Prostate gland (tissue), 2 donors: ENCODE measurements at places on chromosomes 2 and 18.

GRCh38 chr2:27315122-27315521, 6.9 kb upstream of the UCN start:
- H3K4me1 ChIP-seq, result no peaks in the 10 kb centered on the region
- no peaks in the 10 kb centered on the region for H3K36me3 ChIP-seq
- H3K27ac ChIP-seq, result no peak overlapping the region
- no peaks in the 10 kb centered on the region for H3K27me3 ChIP-seq

DNA sequence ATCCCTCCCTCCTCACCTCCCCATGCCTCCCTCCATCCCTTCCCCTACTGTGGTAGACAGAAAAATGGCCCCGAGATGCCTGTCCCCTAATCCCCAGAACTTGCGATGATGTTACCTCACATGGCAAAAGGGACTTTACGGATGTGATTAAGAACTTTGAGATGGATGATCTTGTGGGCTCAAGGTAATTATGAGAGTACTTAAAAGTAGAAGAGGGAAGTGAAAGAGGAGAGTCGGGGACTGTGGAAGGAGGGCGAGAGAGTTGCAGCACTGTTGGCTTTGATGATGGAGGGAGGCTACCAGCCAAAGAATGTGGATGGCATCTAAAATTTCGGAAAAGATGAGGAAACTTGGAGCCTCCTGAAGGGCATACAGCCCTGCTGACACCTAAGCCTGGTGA, 66.5 kb downstream of the AGAP1 start:
- DNase-seq, result no peak
- H3K36me3 ChIP-seq, result no peaks in the 10 kb centered on the region
- H3K4me3 ChIP-seq, result no peak overlapping the region
- no peaks in the 10 kb centered on the region for H3K4me1 ChIP-seq
- no peaks in the 10 kb centered on the region for H3K27me3 ChIP-seq

- no peaks in the 10 kb centered on the region for H3K4me1 ChIP-seq
- H3K4me3 ChIP-seq, result no peak overlapping the region
- no peaks in the 10 kb centered on the region for H3K27me3 ChIP-seq
- no peak for DNase-seq
- no peak overlapping the region for H3K27ac ChIP-seq
Measured at GRCh38 chr2:169980643-169981042, 153.4 kb downstream of the UBR3 start.

- H3K4me3 ChIP-seq, result peak overlapping the region; percentile 99
- H3K27ac ChIP-seq, result peak overlapping the region; percentile 100
- no peaks in the 10 kb centered on the region for H3K27me3 ChIP-seq
- H3K4me1 ChIP-seq, result no peaks in the 10 kb centered on the region
- no peaks in the 10 kb centered on the region for H3K36me3 ChIP-seq
Measured at GRCh38 chr2:177264209-177264692, 276 bp downstream of the NFE2L2 start.

GRCh38 chr2:45170191-45171135, 161.2 kb upstream of the SIX2 start:
- no peaks in the 10 kb centered on the region for H3K27me3 ChIP-seq
- no peak for DNase-seq
- H3K27ac ChIP-seq, result peak overlapping the region; percentile 50
- no peaks in the 10 kb centered on the region for H3K36me3 ChIP-seq
- H3K4me3 ChIP-seq, result peak overlapping the region; percentile 41

GRCh38 chr18:2111456-2111855, 459.8 kb downstream of the METTL4 start:
- no peaks in the 10 kb centered on the region for H3K27me3 ChIP-seq
- no peak overlapping the region for H3K4me3 ChIP-seq
- no peak for DNase-seq
- H3K27ac ChIP-seq, result no peak overlapping the region
- no peaks in the 10 kb centered on the region for H3K36me3 ChIP-seq
- no peaks in the 10 kb centered on the region for H3K4me1 ChIP-seq

DNA sequence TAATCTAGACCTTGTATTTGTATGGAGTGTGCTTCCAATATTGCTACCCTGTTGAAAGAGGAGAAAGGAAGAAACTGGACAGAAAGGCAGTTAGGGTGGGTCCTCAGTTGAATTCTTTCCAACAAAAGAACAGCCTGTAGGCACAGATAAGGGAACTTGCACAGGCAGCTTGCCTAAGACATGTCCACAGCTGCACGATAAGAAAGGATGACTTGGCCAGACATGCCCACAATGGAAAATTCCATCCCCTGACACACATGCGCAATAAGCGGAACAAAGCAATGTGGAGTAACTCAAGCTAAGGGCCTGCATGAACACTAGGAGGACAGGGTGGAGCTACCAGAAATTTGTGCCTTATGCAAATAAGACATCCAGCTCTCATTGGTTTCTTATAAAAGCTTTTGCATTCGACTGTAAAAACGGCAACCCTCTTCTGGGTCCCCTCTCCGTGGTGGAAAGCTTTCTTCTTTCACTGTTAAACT, 1084.7 kb upstream of the NXPH2 start:
- no peaks in the 10 kb centered on the region for H3K36me3 ChIP-seq
- DNase-seq, result no peak
- H3K27me3 ChIP-seq, result no peaks in the 10 kb centered on the region
- no peak overlapping the region for H3K4me3 ChIP-seq
- H3K4me1 ChIP-seq, result no peaks in the 10 kb centered on the region
